ENCODE measurements at places on chromosomes 2 and 18.

DNA sequence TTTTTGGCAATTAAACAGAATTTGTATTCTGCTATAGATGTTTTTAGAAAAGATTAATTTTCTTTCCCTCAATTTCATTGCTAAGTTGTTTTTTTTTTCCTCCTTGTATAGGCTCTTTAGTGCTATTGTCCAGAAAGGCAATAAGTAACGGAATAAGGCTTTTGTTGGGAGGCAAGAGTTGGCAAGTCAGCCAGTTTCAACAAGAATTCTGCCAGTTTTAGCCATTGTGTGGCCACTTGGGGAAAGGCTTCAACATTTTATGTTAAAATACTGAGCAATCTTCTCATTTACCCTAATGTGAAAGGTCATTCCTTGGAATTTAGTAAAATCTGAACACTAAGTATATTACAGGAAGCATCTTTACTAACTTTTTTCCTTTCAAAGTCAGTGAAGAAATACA is 9.6 kb downstream of the CALCRL start:
- no peak for DNase-seq

DNA sequence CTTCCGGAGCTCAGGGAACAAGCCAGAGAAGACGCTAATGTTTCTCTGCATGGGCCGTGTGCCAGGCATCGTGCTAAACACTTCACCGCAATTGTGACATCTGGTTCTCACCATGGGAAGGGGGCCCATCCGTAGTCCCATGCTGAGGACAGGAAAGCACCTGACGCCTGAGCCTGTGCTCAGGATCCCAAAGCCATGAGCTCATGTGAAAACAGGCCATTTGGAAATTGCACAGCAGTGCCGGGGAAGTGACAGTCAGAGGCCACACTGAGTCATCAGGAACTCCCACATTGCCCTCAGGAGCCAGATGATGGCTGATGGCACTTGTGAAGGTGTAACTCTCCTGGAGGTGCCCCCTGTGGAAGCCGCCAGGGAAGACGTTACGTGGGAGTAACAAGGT is 141.0 kb downstream of the INHBB start:
- DNase-seq: peak; percentile 17

DNA sequence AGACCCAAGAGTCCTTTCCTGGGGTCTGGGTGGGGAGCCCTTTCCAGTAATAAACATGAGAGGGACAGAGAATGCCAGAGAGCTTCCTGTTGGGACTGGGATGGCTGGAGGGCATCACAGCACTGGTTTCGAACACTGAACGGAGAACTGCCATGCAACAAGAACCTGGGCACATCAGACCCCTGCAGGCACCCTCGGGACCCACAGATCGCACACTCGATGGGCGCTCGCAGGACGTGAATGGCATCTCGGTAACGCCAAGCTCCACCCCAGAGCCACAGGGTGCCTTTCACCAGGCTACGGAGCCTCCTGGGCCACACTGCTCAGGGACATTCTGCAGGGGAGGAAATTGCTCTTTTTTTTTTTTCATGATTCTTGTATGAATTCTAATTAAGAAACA is 25.1 kb downstream of the SLC66A2 start:
- no peak for DNase-seq

GRCh38 chr18:59659508-59660170 is 37.6 kb downstream of the CCBE1 start:
- no peak for DNase-seq

GRCh38 chr2:42846026-42846425 is 53.6 kb upstream of the HAAO start:
- no peak for DNase-seq

DNA sequence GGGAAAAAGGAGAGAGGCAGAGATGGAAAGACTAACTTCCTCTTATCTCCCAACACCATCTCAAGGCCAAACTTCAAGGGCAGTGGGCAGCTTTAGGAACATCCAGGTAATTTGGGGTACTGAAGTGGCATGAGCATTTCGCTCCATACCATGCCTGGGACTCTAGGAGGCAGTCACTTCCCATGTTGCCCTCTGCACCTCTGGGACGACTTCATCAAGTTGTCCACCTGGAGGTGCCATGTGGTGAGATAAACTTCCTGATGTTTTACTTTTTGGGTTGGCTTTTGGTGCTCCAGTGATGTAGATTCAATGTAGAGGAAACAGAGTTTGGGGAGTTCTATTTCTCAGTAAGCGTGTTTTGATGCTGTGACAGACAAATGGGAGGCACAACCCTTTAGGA is 56.3 kb upstream of the UPP2 start:
- DNase-seq: no peak

- DNase-seq: peak; percentile 66
Observed at GRCh38 chr2:227717687-227718567, at the start of gene SLC19A3. TSS of gene SLC19A3 (minus strand) at chr2:227718028. CDS start at chr2:227702318, 15,710 bp downstream.

DNA sequence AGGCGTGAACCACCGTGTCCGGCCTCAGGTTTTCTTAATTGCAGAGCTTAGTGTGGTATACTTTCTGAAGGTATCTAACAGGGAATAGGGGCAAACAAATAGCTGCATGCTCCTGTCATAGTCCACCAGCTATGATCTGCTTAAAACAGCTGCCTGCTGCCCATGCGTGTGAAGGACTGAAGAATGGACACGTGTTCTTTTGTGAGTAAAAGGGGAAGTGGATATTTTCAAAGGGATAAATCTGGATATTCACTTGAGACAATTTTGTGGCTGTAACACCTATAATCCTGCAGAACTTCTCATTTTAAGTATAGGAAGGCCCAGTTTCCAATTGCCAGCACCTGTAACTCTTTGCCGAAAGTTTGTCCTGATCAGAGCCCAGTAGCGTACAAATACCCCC is 44.7 kb downstream of the TRPM8 start:
- no peak for DNase-seq

DNA sequence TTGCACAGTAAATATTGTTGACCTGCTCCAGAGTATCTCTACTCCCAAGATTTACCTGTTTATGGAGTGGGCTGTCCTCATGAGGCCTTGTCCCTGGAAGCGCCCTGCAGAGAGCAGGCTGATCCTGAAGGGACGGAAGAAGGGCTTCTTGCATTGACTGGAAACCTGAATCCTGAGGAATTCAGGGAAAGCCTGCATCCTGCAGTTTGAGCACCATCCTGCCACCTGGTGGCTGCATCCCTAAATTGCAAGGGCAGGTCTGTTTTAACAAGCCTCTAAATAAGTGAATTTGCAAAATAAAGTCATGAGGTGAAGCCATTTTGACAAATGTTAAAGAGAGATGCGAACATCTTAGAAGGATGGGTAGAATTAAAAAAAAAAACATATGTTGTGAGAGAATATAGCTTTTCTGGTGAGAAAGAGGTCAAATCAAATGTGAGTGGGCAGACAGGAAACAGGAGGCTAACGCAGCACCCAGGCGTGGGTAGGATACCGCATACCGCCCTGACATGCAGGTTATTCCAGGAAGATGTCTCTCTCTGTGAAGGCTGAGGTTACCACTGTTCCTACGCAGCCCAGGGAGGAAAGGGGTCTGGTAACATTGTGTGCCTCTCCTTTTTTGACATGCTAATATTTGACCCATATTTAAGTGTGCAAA is 754.9 kb downstream of the RNF144A start:
- peak; percentile 39 for DNase-seq

All from HEK293T (cell line).